ENCODE measurements at places on chromosomes 3 and 15. TPM values are rescaled to one million over a fixed set of nuclear protein-coding genes. Genes with fewer than 3 reads are reported as not detected.

LDHAL6B gene
- total RNA-seq, result not detected

ZNF860 gene
- 5.0 TPM for total RNA-seq

ROPN1 gene
- total RNA-seq, result 5.3 TPM

C3orf70 gene
- total RNA-seq, result 7.6 TPM

CYP1A1 gene
- 5.8 TPM for total RNA-seq

CSTA gene
- total RNA-seq, result not detected

PLA2G4E gene
- total RNA-seq, result not detected

SEC62 gene
- total RNA-seq, result 23.4 TPM

KBTBD13 gene
- total RNA-seq, result not detected

TNFSF10 gene
- total RNA-seq, result 1.0 TPM

SH2D7 gene
- not detected for total RNA-seq

HDGFL3 gene
- 27.5 TPM for total RNA-seq

TTC23 gene
- total RNA-seq, result 28.3 TPM

All from melanocyte of skin (primary cell).